ENCODE measurements at places on chromosomes 2 and 18.

DNA sequence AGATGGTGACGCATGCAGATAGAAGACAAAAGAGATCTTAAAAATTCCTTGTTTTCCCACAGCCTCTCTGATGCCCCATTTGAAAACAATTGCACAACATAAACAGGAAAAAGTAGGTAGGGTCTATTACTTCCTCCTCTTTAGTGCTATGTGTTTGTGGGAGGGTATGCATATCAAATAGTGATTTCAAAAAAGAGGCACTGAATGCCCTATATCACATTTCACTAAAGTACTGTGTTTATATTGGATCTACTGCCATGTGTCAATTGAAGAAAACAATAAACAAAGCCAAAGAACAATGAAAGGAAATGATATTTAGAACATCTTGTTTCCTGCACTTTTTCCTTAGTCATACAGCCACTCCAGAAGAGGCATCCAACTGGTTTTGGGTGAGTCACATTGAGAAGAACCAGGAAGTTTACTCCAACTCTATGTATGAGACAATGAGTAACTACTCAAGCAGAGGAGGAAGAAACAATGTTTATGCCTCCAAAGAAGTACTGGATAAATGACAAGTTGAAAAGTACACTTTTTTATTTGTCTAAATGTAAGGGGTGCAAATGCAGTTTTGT, 583.6 kb downstream of the FBXO15 start:
- DNase-seq, result no peak

DNA sequence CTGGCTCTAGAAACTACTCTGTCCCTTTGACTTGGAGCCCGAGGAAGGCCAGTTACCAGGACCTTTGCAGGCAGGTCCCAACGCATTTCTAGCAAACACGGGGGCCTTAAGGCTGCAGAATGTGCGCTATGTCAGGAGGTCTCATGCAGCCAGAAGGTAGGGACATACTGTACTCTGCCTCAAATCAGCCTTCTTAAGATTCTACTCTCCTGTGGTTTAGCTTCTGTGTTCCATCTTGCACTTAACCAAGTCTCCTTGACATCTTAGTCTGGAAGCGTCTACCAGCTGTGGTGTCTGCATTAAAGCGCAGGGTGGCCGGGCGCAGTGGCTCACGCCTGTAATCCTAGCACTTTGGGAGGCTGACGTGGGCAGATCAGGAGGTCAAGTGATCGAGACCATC, 65.5 kb downstream of the STEAP3 start:
- no peak for DNase-seq

GRCh38 chr2:201697899-201698298, 545 bp downstream of the MPP4 start:
- DNase-seq, result no peak

GRCh38 chr2:214648520-214648919, 161.0 kb downstream of the BARD1 start:
- no peak for DNase-seq

DNA sequence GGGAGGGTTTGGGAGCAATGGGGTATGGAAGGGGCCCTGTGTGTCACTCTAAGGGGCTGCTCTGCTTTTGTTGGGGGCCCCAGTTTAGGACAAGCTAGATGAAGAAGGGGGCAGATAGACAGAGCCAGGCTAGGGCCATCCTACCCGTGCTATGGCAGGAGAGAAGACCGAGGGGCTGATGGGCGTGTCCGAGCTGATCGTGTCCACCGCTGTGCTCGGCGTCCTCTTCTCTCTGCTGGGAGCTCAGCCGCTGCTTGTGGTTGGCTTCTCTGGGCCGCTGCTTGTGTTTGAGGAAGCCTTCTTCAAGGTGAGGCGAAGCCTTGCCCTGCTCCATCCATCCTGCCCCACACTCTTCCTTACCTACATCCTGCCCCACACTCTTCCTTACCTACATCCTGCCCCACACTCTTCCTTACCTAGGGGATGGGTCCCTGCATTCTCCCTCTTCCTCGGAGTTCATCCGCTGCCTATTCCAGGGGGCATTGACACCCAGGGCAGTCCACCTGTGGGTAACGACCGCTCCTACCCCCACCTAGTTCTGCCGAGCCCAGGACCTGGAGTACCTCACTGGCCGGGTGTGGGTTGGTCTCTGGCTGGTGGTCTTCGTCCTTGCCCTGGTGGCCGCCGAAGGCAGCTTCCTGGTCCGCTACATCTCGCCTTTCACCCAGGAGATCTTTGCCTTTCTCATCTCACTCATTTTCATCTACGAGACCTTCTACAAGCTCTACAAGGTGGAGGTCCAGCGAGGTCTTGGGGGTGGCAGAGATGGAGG, 8.9 kb downstream of the SLC4A3 start:
- DNase-seq, result no peak

GRCh38 chr2:197097578-197098366, 171.3 kb upstream of the PGAP1 start:
- no peak for DNase-seq

DNA sequence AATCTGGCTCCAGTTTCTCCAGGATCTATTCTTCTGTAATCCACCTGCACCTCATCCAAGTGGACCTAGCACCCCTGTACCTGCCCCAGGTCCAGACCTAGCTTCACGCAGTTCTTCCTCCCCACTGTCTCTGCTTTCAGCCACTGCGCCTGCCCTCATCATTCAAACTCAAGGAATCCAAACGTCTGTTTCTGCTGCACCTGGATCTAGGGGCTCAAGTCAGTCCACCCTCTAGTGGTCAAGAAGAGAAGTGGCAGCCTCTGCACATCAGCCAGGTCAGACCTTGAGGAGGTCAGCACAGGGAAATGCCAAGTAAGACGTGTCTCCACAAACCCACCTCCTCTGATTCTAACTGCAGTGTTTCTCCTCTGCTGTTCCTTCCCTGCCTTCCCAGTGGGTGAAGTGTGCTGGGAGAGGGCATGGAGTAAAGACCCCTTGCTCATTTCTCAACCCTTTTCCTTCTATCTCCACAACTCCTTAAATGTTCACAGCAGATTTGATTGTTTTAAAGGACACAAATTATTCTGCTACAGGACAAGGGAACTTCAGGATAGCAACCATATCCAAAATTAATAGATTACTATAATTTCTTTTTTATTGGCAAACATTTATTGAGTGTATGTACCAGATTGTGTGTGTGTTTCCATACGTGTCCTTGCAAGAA, 8.6 kb upstream of the RNF152 start:
- peak; percentile 10 for DNase-seq

DNA sequence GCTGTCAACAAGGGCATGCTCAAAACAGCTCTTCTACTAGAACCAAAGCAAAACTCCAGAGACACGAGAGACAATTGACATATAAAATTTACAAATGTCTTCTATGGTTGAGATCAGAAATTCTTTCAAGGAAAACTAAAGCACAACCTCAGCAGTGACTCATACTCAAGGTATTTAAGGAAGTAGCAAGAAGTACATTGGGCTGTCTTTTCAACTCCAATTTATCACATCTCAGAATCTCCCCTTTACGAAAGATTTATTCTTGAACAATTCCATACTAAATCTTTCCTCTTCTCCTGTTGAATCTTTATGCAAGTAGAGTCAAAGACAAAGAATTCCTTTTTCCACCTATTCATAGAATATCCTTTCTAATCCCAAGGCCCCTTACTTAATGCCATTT, 324.0 kb downstream of the IRS1 start:
- DNase-seq, result no peak

DNA sequence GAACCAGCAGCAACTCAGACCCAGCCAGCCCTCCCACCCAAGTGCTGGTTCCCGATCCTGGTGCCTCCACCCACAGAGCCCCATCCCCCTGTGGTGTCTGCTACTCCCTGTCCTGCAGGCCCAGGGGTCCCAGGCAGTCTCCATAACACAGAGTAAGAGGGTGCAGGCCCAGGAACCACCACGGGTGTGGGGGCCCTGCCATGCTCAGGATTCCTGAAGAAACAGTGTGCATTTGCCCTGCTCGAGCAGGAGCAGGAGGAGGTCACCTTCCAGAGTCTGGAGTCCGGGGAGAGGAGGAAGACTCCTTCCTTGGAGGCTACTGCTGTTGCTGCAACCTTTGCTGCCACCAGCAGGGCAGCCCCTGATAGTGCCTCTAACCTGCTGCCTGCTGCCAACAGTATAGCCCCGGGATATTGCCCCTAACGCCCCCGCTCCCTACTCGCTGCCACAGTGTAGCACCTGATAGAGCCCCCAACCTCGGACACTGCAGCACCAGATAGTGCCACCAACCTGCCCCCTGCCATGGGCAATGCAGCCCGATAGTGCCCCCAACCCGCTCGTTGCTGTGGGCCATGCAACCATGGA, 46.8 kb upstream of the ANKRD62 start:
- DNase-seq, result no peak

- DNase-seq, result no peak
Observed at GRCh38 chr2:70668432-70668831, 99.6 kb downstream of the ADD2 start.

DNA sequence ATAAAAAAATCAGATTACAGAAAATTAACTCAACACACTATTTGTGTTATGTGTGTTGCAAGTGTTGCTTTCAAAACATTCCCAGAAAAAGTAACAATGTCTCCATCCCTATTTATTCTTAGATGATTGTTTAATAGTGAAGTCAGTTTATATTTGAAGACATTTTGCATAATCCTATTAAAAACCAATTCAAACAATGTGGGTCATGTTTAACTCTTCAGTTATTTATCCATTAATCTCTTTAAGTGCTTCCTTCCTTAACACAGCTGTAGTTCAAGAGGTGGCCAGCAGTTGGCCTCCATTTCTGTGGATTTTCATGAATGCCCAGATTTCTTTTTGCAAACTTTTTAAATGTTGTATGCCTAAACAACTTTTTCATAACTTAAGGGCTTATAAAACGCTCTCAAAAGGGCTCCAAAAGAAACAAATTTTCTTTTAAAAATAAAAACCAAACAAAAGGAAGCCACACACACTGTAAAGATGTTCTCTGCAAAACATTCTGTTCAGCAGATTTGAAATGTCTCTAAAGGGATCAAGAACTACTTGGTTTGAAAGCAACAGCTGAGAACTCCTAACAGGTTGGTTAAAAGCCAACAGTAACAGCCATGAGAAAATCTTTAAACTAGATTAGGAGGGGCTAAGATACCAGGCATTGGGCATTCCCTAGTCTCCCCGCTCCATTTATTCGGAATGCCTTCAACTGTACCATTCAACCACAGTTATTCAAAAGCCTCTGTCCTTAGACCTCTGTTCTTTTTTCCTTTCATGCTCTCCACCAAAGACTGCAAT, 71.5 kb downstream of the THADA start:
- DNase-seq, result no peak

- no peak for DNase-seq
Observed at GRCh38 chr18:50687491-50687890, 127.6 kb downstream of the MAPK4 start.

- DNase-seq, result no peak
Observed at GRCh38 chr2:237704501-237705434, 77.4 kb downstream of the LRRFIP1 start.

DNA sequence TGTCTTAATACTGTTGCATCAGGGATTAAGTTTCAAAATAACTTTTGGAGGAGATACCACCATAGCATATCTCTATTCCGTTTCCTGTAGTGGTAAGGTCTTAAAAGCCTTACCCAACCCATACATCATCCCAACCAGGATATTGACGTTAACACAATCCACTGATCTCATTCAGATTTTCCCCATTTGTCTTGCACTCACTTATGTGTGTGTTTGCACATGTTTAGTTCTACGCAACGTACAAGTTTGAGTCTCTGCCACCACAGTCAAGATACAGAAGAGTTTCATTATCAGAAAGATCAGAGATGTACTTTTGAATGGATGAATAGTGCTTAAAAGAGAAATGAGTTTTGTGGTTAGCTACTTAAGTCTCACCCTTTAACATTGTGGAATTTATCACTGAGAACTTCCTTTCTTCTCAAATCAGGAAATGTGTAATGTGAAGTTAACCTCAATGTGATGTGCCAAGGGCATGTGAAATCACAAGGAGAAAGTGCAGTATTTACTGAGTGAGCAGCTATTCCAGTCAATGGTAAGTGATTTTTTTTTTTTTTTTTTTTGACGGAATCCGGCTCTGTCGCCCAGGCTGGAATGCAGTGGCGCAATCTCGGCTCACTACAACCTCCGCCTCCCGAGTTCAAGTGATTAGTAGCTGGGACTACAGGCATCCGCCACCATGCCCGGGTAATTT, 69.2 kb upstream of the EPHA4 start:
- peak; percentile 98 for DNase-seq

DNA sequence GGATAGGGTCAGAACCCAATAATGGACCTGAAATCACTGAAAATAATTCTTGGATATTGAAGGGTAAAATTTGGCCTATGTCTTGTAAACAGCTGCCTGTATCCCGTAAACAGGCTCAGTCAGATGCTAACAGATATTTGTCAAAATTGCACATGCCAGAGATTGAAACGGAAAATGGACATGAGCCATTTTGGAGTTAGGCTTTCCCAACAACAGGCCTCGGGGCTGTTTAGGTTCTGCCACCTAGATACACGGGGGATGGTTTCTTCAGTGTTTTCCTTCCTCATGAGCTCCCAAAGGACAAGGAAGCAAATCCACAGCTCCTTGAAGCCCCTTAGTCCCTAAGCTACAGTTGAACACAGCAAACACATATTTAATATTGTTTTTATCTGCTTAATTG, 204.2 kb upstream of the FOSL2 start:
- no peak for DNase-seq

GRCh38 chr18:77130229-77131099, 2.1 kb downstream of the MBP start:
- no peak for DNase-seq

GRCh38 chr2:179692610-179693009, 168.8 kb downstream of the ZNF385B start:
- no peak for DNase-seq

DNA sequence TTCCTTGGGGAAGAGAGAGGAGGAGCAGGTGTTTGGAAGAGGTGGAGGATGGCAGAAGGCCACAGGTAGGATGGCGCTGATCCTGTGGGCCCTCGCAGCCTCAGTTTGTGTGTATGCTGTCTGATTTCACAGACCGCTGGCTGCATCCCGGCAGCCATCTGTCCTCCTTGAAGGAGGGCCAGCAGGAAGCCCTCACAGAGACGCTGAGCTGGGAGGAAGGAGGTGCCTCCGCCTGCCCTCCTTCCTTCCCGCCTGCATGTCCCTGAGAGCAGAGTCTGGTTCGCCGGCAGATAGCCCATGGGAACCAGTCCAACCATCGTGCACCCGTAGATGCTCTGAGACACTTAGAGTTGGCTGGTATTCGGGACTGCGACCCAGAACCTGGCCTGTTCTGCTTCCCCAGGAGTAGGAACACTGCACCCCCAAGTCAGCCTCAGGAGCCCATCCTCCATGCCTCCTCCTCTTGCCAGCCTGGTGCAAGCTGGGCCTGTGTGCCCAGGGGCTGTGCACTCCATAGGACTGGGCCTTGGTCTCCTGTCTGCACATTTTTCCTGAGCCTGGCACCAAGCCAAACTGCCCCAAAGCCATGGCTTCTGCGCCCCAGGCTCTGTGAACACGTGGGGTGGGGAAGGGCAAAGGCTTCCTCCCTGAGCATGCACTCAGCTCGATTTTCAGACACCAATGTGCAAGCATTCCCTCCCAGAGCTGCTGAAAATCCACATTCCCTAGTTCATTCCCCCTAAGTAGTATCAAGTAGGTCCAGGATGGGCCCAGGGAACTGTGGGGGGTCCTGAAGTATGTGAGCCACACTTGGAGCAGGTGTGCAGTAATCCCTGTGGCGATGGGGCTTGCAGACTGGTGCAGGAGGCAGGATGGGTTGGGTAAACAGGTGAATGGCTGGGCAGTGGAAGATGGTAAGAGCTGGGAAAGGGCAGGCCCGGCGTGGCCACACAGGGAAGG, 115.6 kb downstream of the SEPTIN10 start:
- DNase-seq, result no peak

- no peak for DNase-seq
Observed at GRCh38 chr2:86821842-86822241, 31.1 kb upstream of the CD8A start.
